ENCODE measurements at places on chromosomes 4 and X.

DNA sequence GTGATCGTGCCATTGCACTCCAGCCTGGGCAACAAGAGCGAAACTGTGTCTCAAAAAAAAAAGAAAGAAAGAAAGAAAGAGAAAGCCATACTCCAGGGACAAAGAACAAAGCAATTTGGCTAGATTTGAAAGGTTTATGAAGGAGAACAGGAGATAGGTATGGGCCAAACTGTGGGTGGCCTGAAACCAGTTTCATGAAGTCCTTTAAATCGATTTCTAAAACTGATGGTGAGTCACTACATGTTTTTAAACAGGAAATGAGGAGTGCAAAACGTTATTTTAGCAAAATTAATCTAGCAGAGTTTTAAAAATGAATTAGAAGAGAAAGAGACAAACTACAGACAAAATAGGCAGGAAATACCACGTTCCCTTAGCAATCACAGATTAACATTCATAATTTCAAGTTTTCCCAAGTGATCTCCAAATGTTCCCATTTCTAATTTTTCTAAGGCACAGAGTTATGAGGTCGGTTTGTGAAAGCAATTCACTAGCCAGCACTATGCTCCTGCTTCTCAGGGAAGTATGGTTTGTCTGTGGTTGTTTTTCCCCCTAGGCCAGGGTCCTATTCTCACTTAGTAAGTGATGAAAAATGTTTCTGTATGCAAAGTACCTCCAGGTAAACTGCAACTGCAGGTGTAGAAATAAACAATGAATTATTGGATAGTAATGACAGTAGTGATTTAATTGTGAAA, 190.6 kb downstream of the PPP3CA start:
- no peak for DNase-seq

- no peak for DNase-seq
These were observed 43.2 kb upstream of the RBM47 start for GRCh38 chr4:40672528-40673522.

- no peak for DNase-seq
These were observed 30.0 kb upstream of the PLAC1 start for GRCh38 chrX:134688031-134688823.

DNA sequence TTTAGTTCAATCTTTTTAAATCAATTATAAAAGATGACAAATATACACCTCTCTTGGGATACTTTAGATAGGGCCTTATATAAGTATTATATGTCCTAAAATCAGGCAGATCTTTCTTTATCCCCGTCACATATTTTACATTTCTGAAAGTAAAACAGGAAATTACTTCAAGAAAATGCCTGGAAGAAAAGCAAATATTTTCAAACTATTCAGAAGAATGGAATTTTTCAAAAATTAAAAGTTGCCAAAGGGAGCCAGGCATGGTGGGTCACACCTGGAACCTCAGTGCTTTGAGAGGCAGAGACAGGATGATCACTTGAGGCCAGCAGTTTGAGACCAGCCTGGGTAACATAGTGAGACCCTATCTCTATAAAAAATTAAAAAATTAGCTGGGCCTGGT, 34.4 kb downstream of the MGARP start:
- DNase-seq: no peak

DNA sequence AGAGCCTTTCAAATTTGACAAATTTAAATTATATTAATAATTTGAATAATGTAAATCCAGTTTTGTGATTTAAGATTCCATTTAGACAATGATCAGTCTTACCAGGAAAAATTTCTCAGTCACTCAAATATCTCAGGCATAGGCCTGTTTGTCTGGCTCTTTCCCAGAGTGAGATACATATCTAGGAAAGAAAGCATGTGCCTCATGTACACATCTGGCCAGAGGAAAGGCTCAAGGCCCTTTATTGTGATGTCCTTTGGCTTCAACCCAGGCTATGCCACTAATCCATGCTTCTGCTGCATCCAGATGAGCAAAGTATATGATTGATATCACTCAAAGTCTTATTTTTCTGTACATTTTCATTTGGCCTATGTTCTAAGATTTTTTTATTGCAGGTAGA, 473.3 kb upstream of the ADGRL3 start:
- DNase-seq: no peak

DNA sequence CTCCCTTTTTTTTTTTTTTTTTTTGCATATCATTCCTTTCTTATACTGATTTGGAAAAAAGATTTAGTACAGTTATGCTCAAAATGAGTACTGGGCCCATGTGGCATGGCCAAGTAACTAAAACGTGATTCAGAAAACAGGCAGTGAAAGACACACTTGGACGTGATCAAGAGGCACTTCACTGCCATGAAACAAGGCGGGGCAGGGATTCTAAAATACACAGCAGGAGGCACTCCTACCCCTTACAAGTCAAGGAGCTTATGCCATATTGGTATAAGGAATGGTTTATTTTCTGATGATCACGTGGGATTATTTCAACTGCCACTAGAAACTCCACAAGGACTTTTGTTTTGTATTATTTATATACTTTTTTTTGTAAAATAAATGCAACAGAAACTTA, 72.0 kb downstream of the CHST7 start:
- no peak for DNase-seq

DNA sequence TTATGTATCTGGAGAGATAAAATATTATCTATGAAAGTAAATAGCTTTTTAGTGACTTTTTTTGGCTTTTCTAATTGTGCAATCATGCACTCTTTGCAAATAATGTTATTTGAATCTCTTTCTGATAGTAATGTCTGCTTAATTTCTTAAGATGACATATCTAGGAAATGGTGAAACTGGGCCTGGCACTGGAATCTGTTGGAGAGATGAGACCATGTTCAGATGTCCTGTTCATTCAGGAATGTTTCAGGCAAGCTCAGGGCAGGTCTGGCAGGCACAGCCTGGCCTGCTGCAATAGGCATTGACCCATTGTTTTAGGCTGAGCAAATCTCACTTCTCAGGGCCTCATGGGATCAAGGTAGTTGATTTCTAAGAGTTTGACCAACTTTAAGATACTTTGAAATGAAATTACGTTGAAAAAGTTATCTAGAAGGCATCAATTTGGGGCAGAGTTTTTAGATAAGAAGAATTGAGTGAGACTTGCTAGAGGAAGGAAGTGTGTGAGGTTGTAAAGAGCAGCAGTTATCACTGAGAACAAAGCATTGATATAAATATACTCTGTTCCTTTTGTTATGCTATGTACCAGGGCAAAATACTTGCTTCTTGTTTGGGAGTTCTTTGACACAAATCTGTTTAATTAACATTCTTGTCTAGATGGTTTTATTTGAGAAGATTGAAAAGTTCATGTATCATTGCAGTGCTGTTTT, 133.0 kb upstream of the LEF1 start:
- DNase-seq: peak; percentile 7

GRCh38 chr4:106451091-106451490, 82.5 kb upstream of the GIMD1 start:
- DNase-seq: no peak

DNA sequence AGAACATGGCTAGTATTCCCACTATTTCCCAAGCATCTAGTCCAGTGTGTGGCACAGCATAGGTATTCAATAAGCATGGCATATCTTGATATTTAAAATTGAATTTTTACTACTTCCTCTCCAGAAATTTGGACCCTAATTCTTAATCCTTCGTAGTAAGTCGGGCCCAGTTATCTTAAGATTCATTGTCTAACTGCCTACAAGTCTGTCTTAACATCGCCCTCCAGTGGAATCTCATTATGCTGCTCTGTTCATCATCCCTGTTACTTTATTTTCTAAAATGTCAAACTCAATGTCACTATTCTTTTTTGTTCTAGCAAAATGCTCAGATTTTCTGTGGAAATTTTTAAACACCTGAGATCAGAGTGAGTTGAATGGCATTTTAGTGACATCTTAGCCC, 606.2 kb downstream of the KLHL13 start:
- no peak for DNase-seq

GRCh38 chrX:45348296-45348695, 147.6 kb upstream of the DIPK2B start:
- no peak for DNase-seq

- DNase-seq: no peak
These were observed 75.3 kb upstream of the FTHL17 start for GRCh38 chrX:31147175-31147574.

DNA sequence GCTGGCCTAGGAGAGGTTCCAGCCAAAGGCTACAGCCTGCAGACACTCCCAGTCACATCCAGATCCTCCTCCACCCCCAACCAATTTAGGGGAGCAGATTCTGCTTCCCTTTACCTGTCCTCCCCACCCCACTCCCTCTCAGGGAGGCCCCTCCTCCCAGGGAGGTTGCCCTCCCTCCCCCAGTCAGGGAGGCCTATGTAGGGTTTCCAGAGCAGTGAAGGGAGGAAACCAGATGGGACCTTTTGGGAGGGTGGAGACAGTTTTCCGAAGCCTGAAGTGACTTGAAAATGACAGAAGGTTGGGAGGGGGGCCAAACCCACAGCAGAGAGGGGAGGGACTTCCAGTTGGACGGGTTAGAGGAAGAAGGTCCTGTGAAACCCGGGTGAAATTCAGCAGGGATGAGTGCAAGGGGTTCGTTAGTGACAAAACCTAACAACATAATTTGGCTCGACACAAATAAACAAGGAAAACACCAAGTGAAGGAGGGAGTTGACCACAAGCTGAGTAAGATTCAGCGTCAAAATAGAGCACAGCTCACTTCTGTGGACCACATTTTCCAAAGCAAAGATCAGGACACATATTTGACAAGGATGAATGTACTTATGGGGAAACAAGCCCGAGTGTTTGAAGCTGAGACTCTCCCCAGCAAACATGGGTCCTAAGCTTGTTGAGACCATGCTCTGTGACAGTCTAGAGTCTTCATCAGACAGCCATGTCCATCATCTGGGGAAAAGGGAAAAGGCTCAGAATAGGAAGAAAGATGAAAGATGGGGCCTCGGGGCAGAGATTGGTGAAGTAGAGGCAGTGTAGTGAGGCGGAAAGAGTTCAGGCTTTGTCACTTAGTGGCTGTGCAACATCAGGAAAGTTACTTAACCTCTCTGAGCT, 46.4 kb downstream of the PRPS1 start:
- no peak for DNase-seq

GRCh38 chrX:64377753-64378152, 17.5 kb downstream of the MTMR8 start:
- DNase-seq: no peak

DNA sequence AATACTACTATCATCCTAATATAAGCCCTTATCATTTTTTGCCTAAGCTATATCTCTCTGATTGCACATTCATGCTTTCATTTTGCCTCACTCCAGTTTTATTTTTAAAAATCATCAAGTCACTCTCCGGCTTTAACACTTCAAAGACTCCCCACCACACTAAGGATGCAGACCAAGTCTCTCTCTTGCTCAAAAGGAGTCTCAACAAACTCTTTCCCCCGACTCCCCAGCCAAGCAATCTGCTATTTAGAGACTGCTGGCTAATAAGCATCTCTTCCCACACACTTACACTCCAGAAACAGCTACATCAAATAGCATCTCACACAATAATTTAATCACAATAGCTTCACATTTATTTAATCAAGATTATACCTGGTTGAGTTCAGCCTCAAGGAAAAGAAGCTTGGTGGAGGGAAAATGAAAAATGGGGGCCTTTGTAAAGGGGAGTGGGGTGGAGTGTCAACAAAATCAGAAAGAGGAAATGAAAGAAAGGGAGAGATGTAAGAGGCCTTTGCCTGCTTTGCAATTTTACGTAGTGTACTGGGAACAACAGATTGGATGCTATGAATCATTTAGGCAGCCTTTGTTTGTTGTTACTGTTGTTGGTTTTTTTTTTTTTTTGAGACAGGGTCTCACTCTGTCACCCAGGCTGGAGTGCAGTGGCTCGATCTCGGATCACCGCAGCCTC, 104.1 kb upstream of the MCF2 start:
- no peak for DNase-seq

- no peak for DNase-seq
These were observed 6.4 kb downstream of the BMX start for GRCh38 chrX:15507005-15507404.

DNA sequence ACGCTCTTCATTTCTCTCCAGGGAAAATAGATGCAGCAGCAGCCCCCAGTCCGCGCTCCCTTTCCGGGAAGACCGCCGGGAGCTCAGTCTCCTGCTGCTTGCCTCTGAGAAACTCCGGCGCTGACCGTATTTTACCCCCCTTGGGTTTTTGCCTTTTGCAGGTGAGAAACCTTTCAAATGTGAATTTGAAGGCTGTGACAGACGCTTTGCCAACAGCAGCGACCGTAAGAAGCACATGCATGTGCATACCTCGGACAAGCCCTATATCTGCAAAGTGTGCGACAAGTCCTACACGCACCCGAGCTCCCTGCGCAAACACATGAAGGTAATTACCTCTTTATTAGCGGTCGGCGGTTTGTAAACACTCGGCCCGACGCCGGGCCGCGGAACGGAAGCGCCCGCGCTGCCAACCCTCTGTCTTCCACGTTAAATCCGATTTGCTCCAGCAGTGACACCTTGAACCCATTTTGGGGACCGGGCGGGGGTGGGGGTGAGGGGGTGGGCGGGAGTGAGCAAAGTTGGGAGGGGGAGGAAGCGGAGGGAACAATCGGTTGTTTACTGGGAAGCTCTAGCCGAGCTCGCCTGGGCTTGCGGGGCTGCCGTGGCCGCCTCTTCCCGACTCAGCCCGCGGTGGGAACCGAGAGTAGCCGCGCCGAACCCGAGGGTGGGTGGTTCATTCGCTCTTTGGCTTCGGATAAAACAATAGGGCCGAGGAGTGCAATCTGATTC, 3.0 kb downstream of the ZIC3 start:
- DNase-seq: no peak

GRCh38 chr4:158443731-158444130, 78.0 kb upstream of the RXFP1 start:
- no peak for DNase-seq

GRCh38 chr4:120304801-120305200, 238.2 kb upstream of the MAD2L1 start:
- DNase-seq: no peak

GRCh38 chr4:47876310-47876709, 38.1 kb downstream of the NFXL1 start:
- no peak for DNase-seq

- no peak for DNase-seq
These were observed 33.1 kb upstream of the SLC7A11 start for GRCh38 chr4:138275216-138275615.

DNA sequence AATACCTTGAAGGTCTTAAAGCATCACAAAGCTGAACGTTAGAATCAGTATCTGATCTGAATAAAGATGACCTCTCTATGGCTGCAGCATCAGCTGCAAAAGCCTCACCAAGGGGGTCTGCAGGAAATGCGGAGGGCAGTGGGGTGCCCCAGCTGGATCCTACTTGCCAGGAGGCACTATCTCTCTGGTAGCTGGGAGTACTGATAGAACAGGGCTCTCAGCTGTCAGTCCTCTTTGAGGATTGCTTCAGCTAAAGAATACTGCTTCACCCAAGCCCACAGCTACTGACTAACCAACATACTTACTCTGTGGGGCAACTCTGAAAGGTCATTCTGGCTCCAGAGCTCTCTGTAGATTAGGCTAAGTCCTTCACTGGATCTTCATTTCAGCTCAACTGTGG, 112.5 kb upstream of the ZFP42 start:
- DNase-seq: no peak

GRCh38 chr4:106095408-106095807, 200.1 kb downstream of the NPNT start:
- no peak for DNase-seq

GRCh38 chr4:7043284-7044136, at the start of gene TADA2B:
TADA2B (plus strand) TSS chr4:7043372; CDS start chr4:7043580, 208 bp downstream.
- peak; percentile 46 for DNase-seq
